ENCODE measurements at places on chromosomes 7 and 10.

DNA sequence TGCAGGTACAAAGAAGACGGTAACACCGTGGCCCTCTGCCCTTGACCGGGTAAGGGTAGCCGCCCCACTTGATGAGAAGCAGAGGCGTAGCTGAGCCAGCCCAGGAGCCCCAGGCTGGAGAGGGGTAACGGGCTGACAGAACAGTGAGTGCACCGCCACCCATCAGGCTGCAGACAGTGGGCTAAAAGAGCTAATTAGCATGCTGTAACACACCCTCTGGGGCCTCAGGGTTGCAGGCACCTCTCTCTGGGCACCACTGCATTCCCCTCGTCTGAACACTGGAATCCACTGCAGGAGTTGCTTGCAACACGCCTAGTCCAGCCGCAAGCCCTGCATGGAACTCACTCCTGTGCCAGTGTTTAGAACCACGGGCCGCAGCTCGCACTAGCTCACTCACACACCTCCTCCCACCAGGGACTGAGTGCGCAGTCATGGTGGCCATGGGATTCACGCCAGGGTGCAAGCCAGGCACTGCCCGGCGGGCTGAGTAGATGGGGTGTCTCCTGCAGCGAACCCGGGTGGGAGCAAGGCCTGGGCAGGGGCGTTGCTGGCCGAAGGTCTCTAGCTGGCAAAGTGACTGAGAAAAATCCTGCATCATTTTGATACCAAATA, 36.1 kb downstream of the AGMO start:
- no peak for DNase-seq

DNA sequence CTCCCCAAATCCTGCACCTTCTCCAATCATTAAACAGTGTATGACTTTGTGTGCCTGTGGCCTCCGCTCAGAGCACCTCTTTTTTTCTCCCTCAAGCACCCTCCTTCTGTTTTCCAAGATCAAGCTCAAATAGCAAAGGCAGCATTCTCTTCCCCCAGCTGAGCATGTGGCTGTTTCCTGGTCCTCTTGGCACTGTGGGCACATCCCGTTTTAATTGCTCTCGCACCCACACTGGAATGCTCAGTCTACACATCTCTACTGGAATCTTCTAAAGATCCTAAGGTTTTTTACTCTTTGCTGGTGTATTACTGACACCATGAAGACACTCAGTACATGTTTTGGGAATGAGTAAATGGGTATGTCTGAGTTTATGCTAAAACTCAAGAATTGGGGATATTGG, 107.4 kb downstream of the WDFY4 start:
- no peak for DNase-seq

GRCh38 chr10:106525835-106526234, 638.7 kb downstream of the SORCS1 start:
- no peak for DNase-seq

- DNase-seq: peak; percentile 70
These were observed 110.4 kb downstream of the TCF7L2 start for GRCh38 chr10:113060201-113061053.

- peak; percentile 58 for DNase-seq
These were observed 88.5 kb downstream of the DLG5 start for GRCh38 chr10:77837925-77838595.

- no peak for DNase-seq
These were observed 16.3 kb upstream of the DKK1 start for GRCh38 chr10:52297747-52298146.

DNA sequence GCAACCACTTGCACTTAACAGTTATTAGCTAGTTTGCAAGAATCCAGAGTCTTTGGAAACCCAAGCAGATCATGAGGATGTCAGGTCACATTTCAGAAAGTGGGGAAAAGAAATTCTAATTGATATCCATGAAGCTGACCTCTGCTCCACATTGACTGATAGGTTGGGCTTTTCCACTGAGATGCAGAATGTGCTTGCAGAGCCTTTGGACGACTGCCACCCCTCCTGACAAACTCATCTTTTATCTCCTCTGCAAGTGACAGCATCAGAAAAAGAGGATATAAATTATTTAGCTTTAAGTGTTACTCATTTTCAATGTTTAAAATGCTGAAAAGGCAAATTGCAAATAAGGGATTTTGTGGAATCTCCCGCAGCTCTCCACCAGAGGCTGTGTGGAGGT, 75.3 kb downstream of the C10orf90 start:
- DNase-seq: no peak

- no peak for DNase-seq
These were observed 396 bp upstream of the TAF5 start for GRCh38 chr10:103367379-103367781.

GRCh38 chr7:91137788-91138368, 126.4 kb upstream of the FZD1 start:
- DNase-seq: no peak

DNA sequence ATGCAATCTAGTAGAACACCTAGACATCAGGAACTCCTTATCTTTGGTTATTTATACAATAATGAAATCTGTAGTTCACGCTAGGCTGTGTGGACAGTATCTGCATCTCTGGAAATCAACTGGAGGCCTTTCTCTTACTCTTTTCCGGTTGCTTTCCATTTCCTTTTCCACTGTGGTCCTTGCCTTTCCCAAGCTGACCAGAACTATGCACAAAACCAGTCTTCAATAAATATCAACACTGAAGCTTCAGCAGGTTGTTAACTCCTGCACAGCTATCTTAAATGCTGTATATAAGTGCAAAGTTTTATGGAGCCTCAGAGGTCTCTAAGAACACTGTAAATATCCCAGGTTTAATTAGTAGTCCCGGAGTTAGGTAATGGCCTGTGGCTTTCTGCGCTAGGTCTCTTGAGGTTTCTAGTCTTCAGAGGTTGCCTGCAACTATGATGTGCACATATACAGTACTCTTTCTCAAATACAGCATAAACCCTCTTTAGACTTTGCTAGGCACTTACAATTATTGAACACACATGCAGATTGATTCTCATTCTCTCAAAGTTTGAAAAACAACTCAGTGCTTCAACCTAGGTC, 2.4 kb downstream of the KLLN start:
- DNase-seq: no peak

- DNase-seq: no peak
These were observed 61.5 kb downstream of the CHN2 start for GRCh38 chr7:29255906-29256692.

GRCh38 chr7:458511-459245, 61.0 kb downstream of the PDGFA start:
- DNase-seq: no peak

- DNase-seq: no peak
These were observed 23.4 kb upstream of the NME8 start for GRCh38 chr7:37825038-37825437.

- no peak for DNase-seq
These were observed 707.3 kb downstream of the GRID1 start for GRCh38 chr10:85659331-85659730.

DNA sequence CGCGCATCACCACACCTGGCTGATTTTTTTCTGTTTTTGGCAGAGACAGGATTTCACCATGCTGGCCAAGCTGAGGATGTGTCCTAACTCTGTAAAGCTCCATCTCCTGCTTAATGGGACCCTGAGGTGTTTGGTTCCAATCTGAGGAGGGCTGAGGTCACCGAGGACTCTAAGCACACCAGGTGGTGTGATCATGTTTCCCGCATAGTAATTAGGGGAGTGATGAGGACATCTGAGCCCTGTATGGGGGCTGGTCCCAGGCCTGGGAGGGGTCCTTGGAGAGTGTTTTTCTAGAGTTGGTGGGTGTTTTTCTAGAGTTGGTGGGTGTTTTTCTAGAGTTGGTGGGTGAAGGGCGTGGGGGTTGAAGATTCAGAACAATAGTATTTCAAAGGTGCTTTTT, 3.0 kb upstream of the ABHD11 start:
- DNase-seq: peak; percentile 86

- DNase-seq: no peak
These were observed 41.7 kb downstream of the NPY start for GRCh38 chr7:24325708-24326107.

DNA sequence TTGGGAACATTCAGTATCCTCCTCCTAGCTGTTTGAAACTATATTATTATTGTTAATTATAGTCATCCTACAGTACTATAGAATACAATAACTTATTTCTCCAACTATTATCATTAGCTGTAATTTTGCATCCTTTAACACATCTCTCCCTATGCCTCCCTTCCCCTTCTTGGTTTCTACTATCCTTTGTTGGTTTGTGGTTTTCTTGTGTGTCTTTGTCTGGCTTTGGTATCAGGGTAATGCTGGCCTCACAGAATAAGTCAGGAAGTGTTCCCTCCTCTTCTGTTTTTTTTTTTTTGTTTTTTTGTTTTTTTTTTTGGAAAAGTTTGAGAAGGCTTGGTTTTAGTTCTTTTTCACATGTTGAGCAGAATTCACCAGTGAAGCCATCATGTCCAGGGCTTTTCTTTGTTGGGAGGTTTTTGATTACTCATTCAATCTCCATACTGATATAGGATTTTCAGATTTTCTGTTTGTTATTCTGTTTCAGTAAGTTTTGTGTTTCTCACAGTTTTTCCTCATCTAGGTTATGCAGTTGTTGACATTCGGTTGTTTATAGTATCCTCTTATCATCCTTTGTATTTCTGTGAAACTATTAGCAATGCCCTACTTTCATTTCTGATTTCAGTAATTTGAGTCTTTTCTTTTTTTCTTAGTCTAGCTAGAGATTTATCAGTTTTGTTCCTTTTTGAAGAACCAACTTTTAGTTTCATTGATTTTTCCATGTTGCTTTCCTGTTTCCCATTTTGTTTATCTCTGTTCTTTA, 21.6 kb downstream of the C1GALT1 start:
- no peak for DNase-seq

- DNase-seq: no peak
These were observed 42.9 kb downstream of the SH3PXD2A start for GRCh38 chr10:103812432-103812831.

DNA sequence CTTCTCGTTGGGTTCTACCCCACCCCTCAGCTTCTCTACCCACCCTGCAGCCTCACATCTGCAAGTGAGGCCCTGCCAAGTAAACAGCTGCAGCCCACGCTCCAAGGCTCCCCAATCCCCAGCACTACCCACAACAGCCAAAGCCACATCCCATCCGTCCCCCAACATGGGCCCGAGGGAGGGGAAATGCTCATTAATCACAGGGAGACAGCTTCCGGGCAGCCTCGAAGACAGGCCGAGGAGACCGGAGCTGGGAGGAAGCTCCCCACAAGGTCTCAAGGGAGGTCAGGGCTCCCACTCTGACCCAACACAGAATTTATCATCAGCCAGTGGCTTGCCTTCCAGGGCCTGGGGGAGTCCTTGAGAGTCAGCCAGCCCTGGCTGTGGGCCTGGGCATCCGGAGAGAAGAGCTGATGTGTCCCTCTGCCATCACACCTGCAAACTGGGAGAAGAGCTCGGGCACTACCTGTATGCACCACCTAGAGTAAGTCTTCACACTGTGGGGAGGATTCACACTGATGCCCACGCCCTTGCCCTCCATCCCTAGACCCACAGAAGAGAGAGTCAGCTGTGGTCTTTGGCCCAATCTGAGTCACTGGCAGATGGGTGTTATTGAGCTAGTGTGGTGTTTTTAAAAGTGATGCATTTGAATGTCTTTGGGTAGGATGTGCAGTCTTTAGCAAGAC, 115.5 kb upstream of the ZMIZ1 start:
- DNase-seq: no peak

GRCh38 chr7:17150018-17150417, 148.4 kb upstream of the AHR start:
- no peak for DNase-seq

GRCh38 chr10:76942628-76943416, 694.8 kb downstream of the KCNMA1 start:
- no peak for DNase-seq

DNA sequence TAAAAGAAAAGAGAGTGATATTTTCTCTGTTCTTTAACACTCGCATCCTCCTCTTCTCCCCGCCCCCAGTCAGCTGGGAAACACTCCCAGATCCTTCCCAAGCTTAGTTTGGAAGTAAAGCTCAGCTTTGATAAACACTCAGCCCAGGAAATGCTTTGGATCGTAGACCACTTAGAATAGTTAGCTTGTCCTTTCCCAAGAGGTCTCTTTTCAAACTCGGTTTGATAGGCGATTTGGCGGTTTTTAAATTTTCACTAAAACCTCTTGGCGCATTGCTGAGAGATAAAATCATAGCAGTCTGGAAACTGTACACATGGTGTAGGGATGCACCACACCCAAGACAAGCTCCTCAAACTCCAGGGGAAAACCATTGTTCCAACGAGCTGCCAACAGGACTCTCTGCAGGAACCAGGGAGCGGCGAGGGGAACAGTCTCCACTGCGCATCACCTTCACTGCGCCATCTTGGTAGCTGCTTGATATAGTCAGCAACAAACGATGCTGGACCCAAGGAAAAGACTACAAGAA, 22.3 kb downstream of the SMURF1 start:
- no peak for DNase-seq

DNA sequence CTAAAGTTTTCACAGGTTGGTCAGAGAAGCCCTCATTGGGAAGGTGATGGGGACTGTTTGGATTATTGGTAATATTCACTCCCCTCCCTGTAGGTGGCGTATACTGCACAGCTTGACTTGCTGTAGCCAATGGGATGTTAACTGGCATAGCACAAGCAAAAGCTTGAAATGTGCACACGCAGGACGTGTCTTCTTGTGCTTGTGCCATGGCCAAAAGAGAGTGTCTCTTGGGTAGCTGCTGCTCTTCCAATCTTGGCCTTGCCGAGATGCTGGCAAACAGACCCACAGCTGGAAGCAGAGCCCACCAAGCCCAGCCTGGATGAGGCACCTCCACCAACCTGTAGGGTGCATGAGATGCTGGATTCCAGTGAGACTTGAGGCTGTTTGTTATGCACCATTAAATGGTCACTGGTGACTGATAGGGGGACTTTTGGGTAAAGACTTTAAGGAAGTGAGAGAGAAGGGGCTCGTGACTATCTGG, 266.0 kb downstream of the GRID1 start:
- peak; percentile 59 for DNase-seq

DNA sequence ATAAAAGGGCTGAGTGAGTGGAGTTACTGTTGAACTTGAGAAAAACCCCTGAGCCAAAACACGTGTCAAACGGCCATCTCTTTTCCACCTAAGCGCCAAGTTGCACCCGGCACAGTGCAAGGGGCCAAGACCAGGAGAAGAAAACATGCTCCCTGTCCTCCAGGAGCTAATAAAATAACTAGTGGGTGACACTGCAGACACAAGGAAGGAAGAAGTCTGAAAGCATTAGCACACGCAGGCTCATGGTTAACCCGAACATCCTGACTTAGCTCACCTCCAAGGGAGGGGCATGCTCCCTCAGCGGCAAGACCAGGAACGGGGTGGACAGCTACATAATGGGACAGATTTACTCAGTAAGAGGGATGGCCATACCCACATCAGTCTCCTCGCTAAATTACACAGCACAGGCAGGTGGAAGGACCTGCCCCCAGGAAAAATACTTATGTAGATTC, 65.0 kb downstream of the PIP4K2A start:
- no peak for DNase-seq

DNA sequence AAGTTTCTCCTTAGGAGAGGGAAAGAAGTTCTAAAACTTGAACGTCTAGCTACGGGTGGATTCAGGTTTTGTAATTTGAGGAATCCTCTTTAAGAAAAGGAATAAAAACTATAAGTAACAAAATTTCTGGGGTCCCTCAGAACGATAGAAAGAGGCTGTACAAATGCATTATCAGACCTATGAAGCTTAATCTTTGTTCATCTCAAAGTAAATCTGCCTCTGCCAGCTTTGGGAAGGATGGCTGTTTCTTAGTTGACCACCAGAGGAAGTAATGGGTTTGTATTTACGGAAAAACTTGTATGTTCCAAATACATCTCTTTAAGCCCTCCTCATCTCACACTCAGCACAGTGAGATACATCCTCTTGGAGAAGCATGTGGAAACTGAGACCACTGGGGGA, 864 bp downstream of the PSTK start:
- no peak for DNase-seq
